ENCODE measurements at places on chromosomes 3 and 15.

GRCh38 chr15:84684092-84684491 is 26.1 kb upstream of the NMB start:
- DNase-seq, result no peak

DNA sequence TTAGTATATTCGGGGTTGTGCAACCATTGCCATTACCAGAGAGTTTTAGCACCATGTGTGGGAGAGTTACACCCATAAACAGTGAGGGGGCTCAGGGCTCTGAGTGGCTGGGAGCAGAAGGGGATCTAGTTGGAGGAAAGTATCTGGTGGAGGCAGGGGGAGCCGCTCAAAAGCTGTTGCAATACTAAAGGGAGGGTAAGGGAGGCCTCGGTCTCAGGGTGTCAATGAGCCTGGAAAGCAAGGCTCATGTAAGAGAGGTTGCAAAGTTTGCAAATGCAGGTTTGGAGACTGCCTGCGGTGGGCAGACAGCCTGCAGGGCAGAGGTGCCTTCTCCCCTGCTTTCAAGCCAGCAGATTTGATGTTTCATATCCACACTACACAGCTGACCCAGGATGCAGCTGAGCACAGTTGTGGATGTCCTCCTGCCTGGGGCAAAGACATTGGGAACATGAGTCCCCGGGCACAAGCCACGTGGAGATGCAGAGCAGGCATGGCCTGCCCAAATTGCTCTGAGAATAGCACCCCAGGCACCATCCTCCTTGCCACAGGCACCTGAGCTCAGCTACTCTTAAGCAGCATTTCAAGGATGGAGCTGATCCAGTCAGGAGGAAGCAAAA is 181.4 kb downstream of the TLE3 start:
- no peak for DNase-seq

DNA sequence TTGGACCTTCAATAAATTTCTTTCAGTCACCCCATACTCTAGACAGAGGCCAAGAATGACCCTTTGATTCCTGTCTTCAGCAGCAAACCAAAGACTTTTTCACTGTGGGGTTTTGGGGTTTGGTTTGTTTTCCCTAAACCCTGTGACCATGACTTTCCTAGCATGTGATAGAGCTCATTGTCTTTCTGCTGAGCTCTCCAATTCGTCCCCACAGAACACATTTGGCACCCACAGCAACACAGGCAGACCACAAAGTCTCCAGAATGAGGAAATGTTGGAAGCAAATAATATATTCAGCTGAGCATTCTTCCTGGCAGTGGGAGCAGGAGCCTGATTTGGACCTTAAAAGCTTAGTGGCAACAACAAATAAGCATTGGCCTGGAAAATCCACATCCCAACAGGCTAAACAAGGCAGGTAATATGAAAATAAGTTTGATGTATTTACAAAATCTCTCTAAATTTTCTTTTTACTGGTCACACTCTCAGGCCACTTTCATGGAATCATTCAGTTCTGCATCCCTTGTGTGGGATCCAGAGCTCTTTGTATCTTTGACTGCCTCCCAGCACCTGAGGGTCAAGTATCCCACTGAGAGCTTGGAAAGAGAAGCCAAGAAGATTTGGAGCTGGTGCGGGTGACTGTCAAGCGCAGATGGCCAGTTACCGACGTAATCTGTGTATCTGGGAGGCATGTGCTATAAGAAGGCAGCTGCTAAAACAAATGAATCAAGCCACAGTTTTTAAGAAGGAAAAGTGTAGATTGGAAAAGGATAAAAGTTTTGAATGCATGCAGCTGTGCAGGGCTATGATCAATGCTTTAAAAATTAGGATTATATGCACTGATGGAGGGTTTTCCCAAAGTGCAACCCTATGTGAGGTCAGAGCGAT is 36.5 kb upstream of the CPB1 start:
- peak; percentile 16 for DNase-seq

- DNase-seq, result no peak
Measured at GRCh38 chr3:55728461-55729100, 241.5 kb upstream of the WNT5A start.

DNA sequence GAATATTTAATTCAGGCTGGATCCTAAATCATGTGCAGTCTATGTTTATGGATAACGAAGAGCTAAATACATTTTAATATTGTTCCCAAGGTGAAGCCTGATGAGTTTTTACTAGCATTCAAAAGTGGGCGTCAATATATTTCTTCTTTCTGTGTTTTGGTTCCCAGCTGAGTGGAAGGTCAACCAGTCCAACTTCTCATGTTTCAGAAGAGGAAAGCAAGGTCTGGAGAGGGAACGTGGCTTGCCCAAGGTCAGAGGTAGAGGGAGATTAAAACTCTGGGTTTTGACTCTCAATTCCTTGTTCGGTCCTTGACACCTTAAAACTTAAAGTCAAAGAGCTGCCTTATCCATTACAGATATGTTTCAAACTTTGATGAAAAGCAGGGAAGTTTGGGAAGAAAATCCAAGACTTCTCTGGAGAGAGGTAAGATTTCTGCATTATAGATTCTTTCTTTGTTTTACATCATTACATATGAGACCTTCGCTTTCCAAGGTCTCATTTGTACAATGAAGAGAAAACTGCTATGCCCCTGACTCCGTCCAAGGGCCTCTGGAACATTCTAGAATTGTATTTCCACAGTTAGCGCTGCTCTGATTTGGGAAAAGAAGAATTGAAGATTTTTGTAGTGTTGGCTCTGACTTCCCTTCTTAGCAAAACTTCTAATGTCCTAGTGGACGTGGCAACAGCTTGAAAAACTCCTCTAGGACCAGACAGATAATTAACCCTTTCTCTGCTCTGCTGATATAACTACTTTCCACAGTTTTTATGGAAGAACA is 57.7 kb upstream of the HES1 start:
- no peak for DNase-seq

GRCh38 chr3:136602818-136603217 is 149.4 kb downstream of the STAG1 start:
- DNase-seq, result no peak

GRCh38 chr3:174442302-174442682 is 416.8 kb upstream of the NAALADL2 start:
- DNase-seq, result no peak

- DNase-seq, result no peak
Measured at GRCh38 chr3:128196647-128197046, 43.4 kb downstream of the EEFSEC start.

DNA sequence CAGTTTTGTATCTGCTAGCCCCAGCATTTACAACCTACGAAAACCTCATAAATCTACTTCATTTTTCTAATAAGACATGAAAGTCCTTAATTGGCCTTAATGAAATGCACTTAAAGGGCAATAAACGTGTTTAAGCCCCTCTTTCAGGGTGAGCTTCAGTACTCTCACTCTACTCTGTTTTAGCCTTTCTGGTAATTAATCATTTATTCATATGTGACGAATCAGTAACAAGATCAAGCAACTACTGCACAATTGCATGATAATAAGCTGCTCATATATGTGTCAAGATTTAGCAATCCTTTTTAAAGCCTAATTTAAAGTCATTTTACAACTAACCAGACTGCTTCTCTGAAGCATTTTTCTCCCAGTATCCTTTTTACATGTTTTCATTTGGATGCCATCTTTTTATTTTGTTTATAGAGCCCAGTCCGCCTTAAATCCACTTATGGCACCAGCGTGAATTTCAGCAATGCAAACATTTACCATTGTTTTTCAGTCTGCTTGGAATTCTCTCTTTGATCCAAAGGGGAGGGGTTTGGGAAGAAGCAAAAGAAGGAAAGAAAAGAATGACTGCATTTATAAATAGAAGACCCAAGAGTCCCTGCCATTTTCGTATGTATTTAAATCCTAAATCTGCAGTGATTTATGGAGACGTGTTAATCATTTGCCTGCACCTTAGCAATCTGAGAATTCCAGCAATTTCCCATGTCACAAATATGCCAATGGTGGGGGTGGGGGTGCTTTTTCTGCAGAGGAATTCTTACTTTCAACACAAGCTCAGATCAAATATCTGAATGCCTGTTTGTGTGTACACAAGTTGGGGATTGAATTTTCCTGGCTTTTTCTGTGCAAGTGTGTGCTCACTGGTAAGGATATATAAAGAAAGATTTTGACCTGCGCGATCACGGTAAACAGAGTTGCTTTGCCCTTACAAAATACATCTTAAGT is 230.8 kb upstream of the TBC1D5 start:
- DNase-seq, result no peak

GRCh38 chr3:163218336-163218735 is 1721.7 kb downstream of the OTOL1 start:
- DNase-seq, result no peak

DNA sequence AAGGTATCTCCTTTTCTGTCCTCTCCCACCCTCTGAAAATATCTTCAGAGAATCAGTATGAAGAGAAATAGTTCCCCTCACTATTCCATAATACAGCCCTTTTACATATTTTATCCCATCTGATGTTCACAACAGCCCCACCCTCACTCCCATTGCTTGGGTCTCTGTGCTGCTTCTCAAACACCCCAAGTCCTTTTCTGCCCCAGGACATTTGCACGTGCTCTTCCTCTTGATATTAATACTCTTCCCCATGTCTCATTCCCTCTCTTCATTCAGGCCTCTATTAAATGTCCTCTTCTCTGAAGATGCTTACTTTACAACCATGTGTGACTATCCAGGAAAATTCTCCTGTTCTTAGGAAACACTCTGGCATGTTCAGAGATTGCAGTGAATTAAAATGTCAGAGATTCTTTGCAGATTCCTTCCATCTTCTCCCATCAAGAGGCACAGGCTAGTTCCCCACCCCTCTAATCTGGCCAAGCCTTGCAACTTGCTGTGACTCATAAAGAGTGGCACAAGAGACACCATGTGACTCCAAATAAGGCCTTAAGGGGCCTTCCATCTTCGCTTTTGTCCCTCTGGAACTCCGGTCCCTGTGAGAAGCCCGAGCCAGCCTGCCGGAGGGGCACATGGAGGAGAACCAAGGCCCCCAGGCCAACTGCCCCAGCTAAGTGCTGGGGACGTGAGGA is 128.5 kb downstream of the CHSY1 start:
- no peak for DNase-seq

GRCh38 chr15:101288905-101289513 is 6.0 kb downstream of the SNRPA1 start:
- DNase-seq, result no peak

- peak; percentile 68 for DNase-seq
Measured at GRCh38 chr15:70605606-70606410, 157.6 kb downstream of the UACA start.

- no peak for DNase-seq
Measured at GRCh38 chr15:26983822-26984221, 12.8 kb downstream of the GABRG3 start.

DNA sequence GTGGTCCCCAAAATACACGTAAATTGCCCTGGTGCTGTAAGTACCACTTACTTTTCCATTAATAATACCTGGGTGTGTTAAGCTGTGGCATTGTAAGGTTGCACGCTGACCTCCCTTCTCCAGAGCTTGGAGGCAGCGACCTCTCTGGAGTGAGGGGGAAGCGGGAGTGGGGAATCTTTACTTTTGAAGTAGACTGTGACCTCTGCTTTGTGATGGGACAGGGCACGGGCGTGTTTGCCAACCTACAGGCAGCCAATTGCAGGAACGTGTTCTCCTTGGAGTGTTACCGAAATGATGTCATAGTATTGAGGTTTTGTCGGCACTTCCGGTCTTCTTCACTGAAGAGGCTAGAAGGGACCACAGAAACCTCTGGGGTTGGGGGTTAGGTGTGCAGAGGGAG is 227.3 kb upstream of the C2CD4B start:
- DNase-seq, result no peak

DNA sequence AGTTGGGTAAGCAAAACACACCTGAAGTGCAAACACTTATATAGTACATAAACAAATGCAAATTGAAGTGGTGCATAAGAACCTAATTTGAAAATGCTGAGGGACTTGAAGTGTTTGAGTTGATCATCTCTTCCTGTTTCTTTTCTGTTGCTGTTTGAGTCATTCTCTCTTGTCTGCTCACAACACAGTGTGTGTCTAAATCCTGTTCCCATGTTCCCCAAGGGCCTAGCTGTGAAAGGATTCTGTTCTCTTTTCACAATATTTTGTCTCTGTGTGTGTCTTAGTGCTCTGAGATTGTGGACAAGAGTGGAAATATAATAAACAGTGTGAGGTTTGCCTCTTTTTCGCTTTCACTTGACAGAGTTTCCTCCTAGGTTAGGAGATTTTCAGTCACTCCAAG is 6.1 kb downstream of the CD96 start:
- DNase-seq, result no peak

DNA sequence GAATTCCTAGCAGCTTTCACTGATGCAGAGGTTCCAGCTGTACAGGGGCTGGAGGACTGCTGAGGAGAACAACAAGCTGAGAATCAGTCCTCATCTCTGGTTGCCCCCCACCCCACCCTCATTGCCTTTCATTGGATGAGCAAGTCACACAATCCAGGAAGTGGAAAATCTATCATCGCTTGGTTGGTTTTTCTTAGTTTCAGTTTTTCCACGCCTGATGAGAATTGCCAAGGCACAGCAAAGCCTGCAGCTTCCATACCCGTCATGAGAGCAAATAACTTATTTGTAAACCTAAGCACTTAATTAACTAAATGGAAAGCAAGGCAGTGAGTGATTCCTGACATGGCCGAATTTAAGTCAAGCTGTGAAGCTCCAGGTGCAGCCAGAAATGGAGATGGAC is 21.4 kb upstream of the LIPC start:
- DNase-seq, result no peak

DNA sequence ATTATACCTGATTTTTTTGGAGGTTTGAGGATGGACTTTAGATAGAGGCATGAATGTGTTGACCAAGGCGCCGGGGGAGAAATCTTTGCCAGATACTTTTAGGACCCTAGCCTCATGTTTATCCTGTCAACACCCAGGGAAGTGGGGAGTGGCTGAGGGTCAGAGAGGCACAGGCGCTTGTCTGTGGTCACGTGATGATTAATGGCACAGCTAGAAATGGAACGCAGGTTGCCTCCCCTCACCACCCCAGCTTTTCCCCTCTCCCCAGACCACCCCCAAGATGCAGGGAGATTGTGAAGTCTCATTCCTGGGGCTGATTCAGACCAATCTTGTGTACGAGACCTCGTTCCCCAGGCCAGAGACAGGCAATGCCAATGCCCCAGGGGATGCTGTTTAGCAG is 218.4 kb upstream of the LINGO1 start:
- no peak for DNase-seq

DNA sequence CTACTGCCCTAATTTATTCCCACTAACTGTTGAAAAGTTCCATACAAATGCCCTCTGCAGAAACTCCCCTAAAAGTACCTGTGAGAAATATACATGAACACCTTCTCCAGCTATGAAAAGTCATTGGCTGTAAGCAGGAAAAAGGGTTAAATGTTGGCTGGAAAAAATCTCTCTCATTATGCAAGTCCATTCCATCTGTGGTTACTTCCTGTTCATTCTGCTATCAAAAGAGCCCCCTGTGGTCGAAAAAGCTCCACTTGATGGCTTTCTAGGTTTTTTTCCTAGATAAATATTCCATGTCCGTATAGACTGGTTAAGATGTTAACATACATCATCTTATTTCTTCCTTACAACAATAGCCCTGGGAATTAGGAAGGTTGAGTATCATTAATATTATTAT is 56.2 kb upstream of the AKAP13 start:
- no peak for DNase-seq

- DNase-seq, result no peak
Measured at GRCh38 chr3:65436580-65436979, 602.1 kb downstream of the MAGI1 start.

GRCh38 chr3:62703451-62704167 is 171.6 kb downstream of the CADPS start:
- no peak for DNase-seq

Data from mucosa of gallbladder (tissue), 1 donor.